ENCODE measurements at places on chromosomes 12 and 14.

GRCh38 chr12:47591361-47591791 is 114.5 kb downstream of the RPAP3 start:
- no peak for DNase-seq

GRCh38 chr12:76810671-76811419 is 46.9 kb downstream of the ZDHHC17 start:
- DNase-seq, result no peak

- no peak for DNase-seq
Observed at GRCh38 chr12:31819427-31819826, 90.6 kb upstream of the AMN1 start.

GRCh38 chr12:53214687-53215455 is 7.8 kb upstream of the ITGB7 start:
- DNase-seq, result no peak

DNA sequence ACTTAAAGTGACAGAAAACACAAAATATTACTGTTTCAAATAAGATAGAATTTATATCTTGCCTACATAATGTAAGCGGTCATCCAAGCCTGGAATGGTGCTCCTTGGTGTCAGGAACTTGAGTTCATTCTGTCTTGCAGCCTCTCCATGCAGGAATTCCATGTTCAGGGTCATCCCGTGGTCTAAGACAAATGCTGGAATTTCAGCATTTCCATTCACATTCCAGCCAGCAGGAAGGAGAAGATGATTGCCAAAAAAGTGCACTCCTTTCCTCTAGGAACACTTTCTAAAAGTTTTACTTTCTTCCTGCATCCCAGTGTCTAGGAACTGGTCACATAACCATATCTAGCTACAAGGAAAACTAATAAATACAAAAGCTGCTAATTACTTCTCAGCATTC is 106.3 kb downstream of the PTPRO start:
- DNase-seq, result no peak
